Cortex of kidney (tissue), 1 donor: ENCODE measurements at places on chromosomes 2 and 18.

- no peak for DNase-seq
Measured at GRCh38 chr2:62209427-62209991, 13.6 kb downstream of the B3GNT2 start.

GRCh38 chr18:46322411-46322891 lies 218.3 kb downstream of the HAUS1 start:
- DNase-seq, result no peak

GRCh38 chr18:63834471-63835113 lies 52.9 kb upstream of the SERPINB2 start:
- DNase-seq, result no peak

DNA sequence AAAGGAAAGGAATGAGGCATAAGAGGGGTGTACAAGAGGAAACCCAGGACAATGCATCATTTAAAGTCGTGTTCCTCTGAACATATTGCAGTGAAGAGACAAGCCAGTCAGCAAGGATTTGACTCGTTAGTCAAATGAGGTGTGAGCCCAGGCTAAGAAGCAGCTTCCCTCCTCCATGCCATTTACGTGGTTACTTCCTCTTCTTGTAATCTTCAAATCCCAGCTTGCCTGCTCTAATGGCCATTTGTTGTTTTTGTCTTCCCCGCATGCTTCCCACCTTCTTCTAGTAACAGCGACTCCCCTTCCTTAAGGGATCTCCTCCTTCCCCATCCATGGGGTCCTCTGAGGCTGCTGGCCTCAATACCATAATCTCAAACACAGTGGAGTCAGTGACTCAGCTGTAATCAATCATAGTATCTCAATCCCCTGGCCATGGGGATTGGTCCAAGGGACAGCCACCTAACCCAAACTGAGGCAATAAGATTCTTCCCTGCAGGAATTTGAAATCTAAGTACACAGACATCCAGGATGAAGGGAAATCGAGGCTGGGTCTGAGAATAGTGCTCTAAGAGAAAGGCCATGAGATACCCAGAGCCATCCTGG lies 37.6 kb downstream of the SLC14A1 start:
- DNase-seq, result no peak

GRCh38 chr2:1483551-1483950 lies 70.3 kb downstream of the TPO start:
- no peak for DNase-seq

DNA sequence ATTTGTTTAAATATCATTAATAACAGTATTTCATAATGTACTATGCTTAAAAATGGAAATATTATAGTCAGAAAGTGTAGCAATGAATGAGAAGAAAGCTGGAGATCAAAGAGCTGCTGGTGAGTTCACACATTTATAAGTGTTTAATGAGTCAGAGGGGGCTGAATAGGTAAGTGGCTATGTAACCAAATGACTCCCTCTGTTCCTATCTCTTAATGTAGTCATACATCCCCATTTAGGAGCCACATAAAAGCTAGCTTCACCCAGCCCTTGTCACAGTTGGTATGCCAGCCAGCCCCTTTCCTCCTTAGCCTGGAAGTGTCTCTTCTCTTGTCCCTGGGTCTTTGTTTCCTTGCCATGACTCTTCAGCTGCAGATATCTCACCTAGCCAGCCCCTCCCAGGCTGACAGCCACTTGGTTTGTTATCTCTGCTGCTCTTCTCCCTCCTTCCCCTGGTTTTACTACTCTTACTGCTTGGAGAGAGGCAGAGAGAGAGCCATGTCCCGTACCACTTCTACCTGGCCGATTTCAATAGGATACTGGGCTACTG lies 438.6 kb upstream of the HNMT start:
- no peak for DNase-seq

- no peak for DNase-seq
Measured at GRCh38 chr2:146990311-146991054, 854.3 kb upstream of the ACVR2A start.

GRCh38 chr18:7618891-7619442 lies 51.9 kb downstream of the PTPRM start:
- no peak for DNase-seq

DNA sequence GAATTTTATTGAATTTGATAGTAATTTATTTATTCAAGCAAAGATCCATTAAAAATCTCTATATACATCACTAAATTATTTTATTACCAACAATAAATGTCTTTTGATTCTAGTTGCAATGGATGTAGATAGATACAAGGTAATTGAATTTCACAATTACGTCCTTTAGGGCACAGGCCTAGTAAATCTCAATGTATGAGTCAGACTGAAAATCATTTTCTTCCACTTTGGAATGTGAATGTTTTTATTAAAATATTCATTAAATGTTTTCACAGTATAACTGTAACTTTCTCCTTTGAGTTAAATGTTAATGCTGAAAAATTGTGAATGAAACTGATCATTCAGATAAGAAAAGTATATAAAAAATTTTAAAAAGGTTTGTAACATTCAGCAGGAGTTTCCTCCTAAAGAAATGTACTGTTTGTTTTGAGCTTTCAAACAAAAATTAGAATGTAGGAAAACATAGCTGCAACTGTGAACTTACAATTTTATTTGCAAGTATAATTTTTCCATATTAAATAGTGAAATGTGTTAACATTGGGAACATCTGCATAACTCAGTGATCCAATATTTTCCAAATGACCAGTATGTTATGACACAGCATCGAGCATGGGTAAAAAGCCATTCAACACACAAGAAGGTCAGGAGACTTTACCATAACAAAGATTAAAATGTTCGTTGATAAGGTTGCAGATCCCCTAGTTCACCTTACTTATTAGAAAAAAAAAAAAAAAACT lies 663.7 kb downstream of the METTL4 start:
- DNase-seq, result no peak

DNA sequence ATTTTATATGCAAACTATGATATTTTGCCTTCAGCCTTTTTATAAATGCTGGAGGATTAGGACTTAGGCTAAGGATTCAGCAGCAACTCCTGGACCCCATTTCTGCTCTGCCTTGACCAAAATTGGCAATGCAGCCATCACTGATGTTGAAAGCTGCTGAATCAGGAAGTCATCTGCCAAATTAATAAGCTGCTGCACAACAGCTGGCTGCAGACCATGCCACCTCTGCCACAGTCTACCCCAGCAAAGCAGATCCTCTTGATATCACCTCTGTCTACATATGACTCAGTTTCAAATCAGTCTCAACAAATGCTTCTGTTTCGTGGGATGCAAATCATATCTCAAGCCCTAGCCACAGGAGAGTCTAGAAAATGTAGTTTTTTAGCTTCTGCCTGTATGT lies 7.1 kb upstream of the SOS1 start:
- no peak for DNase-seq

DNA sequence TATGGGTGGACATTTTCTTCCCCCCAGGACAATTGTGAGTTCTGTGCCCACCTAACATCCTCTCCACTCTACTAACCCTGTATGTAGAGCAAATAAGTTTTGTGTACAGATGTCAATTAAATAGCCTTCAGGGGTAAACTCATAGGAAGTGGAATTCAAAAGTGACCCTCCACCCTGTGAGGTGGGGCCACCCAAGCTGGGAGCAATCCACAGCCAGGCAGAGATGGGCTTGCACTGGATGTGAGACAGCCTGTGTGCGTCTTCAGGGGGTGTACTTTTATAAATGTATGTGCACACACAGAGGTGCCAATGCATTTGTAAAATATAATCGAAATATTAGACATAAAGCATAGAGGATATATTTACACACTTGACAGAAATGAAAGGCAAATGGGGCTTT lies 33.1 kb upstream of the ATP6V1B1 start:
- no peak for DNase-seq

GRCh38 chr2:15816226-15816625 lies 124.1 kb upstream of the MYCN start:
- no peak for DNase-seq

DNA sequence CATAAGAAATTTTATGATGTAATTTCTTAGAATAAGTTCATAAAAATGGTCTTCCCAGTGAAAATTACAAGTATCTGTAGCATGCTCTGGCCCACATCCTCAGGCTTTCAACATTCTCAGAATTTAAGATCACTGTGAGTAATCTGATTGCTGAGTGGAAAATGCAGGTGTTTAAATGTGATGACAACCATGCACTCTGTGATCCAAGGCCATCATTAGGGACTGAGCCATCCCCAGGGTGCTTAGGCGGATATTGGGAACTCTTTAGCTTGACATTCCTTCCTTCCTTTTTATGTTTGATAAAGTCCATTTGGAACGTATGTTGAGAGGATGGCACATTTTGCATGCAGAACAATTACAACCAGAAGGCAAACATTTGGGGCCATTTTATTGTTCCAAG lies 95.5 kb downstream of the ARL4C start:
- no peak for DNase-seq

GRCh38 chr2:132884705-132885104 lies 214.7 kb upstream of the LYPD1 start:
- DNase-seq, result no peak

DNA sequence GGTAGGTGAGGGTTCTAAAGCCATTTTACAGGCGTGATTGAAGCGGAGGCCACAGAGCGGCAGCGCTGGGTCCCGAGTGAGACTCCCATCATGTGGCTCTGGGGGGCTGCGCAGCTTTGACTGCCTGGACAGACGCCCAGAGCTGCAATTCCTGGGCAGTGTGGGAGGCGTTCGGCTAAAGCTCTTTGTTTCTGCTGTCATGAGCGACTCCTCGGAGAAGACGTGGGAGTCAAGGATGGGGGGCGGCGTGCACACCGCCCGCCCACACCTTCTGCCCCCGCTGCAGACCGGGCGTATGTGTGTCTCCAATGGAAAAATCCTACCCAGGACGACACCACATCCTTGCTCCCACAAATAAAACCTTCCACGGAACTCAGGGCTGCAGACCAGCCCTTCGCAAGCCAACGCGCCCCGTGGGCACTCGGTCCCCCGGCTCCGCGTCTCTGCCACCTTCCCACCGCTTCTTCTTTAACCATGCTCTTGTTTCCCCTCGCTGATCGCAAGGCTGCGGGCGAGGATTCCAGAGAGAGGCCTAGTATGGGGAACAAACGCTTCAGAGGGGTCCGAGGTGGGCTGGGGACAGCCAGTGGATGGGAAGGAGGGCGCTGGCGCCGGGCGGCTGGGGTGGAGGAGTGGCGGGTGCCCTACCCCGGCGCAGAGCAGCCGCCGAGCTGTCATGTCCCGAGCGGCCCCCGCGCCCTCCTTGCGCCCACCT lies 680 bp upstream of the LBH start:
- no peak for DNase-seq

DNA sequence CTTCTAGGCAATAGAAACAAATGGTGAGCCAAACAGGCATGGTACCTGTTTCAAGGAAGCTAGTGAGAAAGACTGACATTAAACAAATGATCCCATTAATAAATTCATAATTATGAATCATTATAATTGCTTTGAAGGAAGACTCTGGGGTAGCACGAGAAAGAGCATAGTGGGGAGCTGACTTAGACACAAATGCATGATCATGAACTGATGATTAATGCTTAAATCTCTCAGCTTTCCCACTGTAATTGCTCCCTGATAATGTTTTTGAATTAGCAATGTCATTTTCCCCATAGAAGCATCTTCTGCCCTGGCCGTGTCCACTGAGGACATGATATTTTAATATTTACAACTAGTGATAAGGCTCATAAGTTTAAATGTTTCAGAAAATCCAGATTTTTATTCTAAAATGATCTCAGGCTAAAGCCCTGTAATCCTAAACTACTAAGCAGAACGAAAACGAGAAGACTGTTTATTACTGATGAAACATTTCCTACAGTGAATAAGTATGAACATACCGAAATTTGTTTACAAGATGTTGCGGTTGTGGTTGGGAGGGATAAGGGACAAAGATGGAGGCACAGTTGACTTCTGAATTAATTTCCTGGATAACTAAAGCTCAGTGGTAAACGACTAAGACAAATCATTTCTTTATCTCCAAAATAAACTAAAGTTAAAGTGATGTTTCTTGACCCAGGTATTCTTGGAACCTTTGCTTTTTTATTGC lies 47.3 kb upstream of the TACR1 start:
- DNase-seq, result no peak

DNA sequence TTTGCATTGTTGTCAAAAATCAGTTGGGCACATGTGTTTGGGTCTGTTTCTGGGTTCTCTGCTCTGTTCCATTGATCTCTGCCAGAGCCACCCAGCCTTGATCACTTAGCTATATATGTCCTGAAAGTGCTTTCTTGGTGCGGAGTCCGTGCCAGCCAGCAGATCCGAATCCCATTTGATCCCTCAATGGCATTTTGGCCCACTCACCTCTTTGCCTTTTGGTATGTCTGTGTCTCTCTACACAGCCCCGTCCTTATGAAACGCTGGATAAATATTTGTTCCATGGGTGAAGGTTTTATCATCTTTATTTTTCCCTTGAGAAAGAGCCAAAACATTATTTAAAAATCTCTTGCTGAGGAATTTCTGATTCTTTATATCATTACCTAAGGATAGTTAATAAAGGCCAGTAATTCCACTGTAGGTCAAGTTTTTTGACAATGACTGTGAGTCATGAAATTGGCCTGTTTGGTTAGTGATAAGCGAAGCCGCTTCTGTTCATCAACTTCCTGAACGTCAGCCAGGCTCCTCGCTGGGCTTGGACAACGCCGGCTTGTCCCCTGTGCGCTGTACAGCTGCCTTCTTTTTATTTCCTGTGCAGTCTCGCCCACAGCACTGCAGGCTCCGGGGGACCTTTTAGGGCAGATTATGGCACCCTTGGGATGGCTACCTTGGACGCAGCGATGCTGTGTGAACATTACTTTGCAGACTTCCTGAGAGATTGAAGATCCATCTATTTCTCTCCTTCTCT lies 24.9 kb downstream of the MTCL1 start:
- no peak for DNase-seq

GRCh38 chr2:237556773-237557632 lies 9.4 kb upstream of the PRLH start:
- no peak for DNase-seq

DNA sequence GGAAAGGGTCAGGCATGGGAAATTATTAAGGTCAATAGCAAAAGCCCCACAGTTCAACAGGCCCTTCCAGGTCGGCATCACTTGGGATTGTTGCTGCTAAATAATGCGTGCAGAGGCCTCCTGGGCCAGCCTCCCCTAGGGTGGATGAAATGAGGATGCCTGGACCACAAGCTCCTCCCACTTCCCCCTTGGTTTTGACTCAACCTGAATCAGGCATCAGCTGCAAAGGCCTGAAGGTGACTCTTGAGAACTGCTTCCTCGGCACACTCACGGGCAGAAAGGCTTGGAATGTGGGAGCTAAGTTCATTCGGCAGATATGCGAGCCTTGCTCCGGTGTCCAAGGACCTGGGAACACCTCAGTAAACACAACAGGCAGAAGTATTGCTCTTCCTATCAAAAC lies 69.3 kb downstream of the MBP start:
- no peak for DNase-seq

DNA sequence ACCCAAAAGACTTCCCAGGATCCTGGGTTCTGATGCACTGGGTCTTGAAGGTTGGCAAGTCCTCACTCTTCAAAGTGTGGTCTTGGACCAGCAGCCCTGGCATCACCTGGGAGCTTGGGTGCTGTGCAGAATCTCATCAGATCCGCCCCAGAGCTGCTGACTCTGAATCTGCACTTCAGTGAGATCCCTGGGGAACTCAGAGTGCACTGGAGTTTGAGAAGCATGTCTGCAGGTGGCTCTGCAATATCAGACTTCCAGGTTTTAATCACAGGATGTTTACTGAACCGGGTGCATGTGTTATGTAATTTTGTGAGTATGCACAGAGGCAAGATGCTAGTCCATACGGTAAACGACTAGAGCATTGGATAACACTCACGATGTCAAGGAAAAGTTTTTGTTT lies 58.0 kb upstream of the BOD1L2 start:
- no peak for DNase-seq

GRCh38 chr2:241540771-241541561 lies 17.6 kb upstream of the BOK start:
- DNase-seq, result no peak
